ENCODE measurements at places on chromosomes 16 and 17.

DNA sequence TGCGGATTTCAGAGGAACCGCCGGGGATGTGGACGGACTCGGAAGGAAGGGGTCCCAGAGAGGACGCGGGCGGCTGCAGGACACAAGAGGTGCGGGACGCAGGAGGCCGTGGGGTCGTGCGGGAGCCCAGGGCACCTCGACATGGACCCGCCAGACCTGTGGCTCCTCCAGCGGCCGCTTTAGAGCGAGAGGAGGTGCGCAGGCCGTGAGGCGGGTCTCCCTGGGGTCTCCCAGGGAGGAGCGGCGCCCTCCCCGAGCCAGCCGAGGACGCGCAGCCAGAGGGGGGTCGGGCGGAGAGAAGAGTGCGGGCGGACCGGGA, 6.8 kb upstream of the FLYWCH1 start:
- no peak for DNase-seq

DNA sequence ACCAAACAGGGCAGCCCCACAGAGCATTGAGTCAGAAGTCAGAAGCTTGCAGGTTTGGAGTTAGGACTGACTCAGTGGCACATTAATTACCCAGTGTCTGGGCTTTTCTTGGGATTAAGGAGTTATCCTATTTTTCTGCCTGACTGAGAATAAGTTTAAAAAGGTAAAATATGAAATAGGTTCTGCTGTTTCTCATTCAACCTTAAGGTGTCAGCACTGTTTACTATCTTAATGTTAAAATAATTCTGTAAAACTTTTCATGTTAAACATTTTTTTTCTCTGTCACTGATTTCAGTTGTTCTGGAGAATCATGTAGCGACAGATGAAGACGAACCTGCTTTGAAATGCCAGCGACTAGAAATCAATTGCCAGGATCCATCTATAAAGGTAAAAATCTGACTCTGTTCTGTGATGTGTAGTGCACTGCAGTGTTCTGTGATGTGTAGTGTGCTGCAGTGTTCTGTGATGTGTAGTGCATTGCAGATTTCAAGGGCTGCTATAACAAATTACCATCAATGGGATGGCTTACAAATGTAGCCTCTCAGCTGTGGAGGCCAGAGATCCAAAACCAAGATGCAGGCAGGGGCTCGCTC, 128.0 kb downstream of the LAT start:
- DNase-seq = no peak

GRCh38 chr16:57009643-57010170, 20.4 kb downstream of the NLRC5 start:
- no peak for DNase-seq

- DNase-seq = peak; percentile 67
Observed at GRCh38 chr17:14302091-14302430, 1.2 kb downstream of the HS3ST3B1 start.

- no peak for DNase-seq
Observed at GRCh38 chr16:57364143-57364542, 5.6 kb downstream of the CCL22 start.

DNA sequence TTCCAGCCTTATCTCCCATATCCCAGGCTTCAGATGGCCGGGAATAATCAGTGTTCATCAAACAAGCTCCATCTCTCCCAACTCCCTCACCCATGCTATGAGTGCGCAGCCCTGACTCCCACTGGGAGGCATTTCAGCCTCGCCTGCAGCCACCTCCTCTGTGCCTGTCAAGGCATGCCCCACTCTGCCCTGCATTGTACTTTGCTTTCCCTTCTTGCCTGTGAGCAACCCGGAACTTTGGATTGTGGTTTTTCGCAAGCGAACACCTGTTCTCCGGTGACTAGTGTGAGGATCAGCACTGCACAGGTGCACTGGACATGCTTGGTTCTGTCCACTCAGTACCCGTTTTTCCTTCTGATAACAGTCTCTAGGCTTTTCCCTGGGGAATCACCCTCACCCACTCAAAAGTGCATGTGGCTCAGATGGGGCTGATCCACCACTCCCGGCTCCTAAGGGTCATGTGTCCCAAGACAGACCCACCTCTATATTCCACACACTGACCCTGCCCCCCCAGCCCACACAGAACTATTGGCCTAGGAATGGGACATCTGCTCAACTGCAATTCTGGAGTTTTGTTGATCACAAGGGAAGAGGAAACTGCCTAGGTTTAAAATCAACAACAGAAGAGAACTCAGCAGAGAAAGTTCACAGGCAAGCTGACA, 9.1 kb downstream of the CHST6 start:
- DNase-seq = no peak

- no peak for DNase-seq
Observed at GRCh38 chr16:64165368-64165767, 956.5 kb downstream of the CDH11 start.

- no peak for DNase-seq
Observed at GRCh38 chr17:5793899-5794298, 209.6 kb upstream of the NLRP1 start.

- no peak for DNase-seq
Observed at GRCh38 chr17:15452746-15453145, 14.7 kb downstream of the CDRT4 start.

All from CD8-positive, alpha-beta memory T cell (primary cell).